ENCODE measurements at places on chromosomes 12 and 14. TPM values are rescaled to one million over a fixed set of nuclear protein-coding genes. Genes with fewer than 3 reads are reported as not detected.
A peak's percentile ranks its signal among the peaks of the same experiment; 100 is the strongest.

GRCh38 chr12:6936636-6937480 is 6.8 kb upstream of the RNU7-1 start:
- DNase-seq = no peak

The BCL2L2 gene
- polyA plus RNA-seq = 39.1 TPM

DNA sequence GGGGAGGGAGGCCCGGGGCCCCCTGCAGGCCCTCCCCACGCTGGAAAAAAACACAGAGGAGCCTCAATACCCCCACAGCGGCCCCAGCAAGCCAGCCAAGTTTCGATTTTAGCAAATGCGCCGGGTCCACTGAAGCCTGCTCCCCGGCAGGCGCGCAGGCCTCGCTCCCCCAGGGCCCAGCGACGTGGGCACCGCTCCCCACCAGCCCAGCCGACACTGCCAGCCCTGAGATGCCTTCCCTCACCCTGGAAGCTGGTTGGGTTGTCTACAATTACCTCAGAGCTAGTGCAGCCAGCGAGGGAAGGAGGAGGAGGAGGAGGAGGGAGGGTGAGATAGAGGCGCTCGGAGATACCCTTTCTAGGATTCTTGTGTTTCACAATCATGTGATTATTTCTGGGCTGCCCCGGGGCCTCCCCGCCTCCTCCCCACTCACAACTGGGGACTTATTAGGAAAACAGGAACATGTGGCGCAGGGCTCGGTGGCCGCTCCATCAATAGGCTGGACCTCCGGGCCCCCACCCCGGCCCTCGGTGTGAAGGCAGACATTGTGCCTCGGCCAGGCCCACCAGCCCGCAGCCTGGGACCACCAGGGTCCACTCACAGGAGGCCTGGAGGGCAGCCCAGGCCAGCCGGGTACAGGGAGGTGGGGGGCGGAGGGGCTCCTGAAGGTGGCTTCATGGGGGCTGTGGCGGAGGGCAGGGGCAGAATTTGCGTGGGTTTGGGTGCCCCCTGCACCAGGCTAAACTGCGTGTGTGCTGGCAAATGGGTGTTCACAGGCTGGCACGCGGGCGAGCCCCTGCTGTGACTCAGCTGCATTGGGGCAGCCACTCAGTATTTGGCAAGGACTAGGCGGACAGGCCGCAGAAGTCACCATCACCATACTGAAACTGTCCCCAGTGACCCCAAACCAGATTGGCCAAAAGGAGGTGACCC is 109.9 kb downstream of the NCOR2 start:
- DNase-seq = peak; percentile 41

The BDKRB1 gene
- polyA plus RNA-seq = 0.26 TPM

DNA sequence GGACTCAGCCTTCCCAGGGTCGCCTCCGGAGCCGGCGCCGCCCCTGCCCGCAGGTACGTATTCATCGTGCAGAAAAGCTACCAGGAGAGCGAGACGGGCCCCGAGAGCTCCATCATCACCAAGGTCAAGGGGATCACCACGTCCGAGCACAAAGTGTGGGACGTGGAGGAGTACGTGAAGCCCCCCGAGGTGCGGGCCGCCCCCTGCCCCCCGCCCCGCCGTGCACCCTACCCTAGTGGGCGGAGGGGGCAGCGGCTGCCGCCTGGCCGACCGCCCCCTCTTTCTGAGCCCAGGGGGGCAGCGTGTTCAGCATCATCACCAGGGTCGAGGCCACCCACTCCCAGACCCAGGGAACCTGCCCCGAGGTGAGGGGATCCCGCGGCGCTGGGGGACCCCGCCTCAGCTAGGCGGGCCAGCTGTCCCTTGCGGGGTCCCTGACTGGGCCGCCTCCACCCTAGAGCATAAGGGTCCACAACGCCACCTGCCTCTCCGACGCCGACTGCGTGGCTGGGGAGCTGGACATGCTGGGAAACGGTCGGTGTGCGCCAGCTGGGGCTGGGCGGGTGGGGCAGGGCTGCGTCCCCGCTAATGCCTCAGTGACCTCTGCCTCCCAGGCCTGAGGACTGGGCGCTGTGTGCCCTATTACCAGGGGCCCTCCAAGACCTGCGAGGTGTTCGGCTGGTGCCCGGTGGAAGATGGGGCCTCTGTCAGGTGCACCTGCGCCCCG is 973 bp downstream of the P2RX2 start:
- no peak for DNase-seq

All from right renal cortex interstitium (tissue), 3 donors.